ENCODE measurements at places on chromosomes 7 and 10. TPM values are rescaled to one million over a fixed set of nuclear protein-coding genes. Genes with fewer than 3 reads are reported as not detected.

DNA sequence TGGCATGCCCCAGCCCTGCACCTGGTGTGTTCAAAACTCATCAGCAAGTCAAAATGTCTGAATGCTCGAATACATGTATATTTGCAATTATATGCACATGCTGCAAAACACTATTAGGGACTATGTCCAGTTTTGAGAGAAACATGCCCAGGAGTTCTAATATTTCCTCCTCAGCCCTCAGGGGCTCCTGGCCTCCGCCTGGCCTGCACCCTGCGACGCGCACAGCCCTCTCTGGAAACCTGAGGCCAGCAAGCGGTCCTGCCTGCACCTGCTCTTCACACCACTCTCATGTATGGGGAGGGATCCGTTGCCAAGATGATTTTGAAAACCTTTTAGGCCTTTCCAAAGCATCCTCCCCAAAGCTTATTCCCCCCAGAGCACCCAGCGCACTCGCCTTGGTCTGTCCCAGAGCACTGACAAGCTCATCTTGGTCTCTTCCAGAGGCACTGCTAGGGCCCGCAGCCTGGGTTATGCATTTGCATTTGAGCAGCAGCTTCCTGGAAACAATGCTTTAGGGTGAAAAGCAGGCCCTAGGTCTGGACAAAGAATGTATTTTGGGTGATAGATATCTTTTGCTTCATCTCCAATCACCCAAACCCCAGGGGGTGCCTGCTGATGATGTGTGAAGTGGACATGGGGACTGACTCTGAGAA is 22.6 kb upstream of the CNPY1 start:
- H3K4me3 ChIP-seq = no peak overlapping the region
- no peaks in the 10 kb centered on the region for H3K4me1 ChIP-seq
- DNase-seq = no peak

DNA sequence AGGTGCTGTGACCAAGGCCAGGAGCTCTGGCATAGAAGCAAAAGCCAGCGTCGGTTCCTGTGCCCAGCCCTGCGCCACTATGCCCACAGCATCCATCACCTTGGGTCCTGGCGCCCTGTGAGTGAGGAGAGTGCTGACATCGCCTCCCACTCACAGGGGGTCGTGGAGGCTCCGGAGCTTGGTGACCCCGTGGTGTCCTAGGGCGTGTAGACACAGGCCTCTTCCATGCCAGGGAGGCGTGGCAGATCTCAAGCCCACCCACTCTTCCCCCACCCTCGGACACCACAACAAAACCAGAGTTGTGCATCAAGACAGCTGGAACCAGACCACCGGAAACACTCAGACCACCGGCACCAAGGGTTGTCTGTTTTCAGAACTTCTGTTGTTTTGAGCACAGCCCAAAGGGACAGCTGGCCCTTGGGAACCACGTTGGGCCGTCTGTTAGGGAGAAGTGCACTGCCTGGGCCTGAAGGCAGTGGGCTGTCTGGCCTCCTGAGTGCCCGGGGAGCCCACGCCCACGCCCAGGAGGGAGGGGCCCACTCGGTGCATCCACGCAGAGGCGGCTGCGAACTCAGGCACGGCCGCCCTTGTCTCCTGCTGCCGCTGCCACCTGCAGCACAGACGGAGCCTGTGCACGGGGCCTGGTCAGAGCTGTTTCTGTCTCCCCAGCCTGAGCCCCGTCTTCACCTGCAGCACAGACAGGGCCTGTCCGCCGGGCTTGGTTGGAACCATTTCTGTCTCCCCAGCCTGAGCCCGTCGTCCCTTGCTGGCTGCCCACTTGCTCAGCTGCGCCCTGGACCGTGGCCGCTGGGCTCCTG is 106.3 kb downstream of the INPP5A start:
- no peaks in the 10 kb centered on the region for H3K27me3 ChIP-seq
- H3K4me1 ChIP-seq = no peaks in the 10 kb centered on the region
- H3K36me3 ChIP-seq = peaks cover 4% of the 10 kb centered on the region
- no peak overlapping the region for H3K4me3 ChIP-seq
- no peak for DNase-seq

CFAP58 gene
- 0.59 TPM for total RNA-seq

SLC39A12 gene
- total RNA-seq = not detected

PTF1A gene
- total RNA-seq = not detected
